ENCODE measurements at places on chromosomes 7 and 10. TPM values are rescaled to one million over a fixed set of nuclear protein-coding genes. Genes with fewer than 3 reads are reported as not detected.
A peak's percentile ranks its signal among the peaks of the same experiment; 100 is the strongest.

DNA sequence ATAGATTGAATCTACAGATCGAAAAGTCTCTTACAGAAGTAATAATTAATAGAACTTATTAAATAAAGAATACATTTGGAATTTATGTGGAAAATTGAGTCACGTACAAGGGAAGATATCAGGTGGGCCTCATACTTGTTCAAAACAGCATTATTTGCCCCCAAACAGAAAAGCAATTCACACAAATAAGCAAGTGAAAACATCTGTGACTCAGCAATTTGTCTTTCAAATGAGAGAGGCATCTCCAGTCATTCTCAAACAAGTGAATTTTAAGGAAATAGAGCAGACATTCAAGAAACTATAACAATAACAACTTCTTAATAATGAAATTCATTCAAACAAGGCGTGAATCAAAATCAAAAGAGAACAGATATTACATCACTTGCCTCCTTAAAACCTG is 50.1 kb downstream of the SEMA3A start:
- DNase-seq, result no peak

- DNase-seq, result no peak
These were observed 71.8 kb upstream of the LOXL4 start for GRCh38 chr10:98339799-98340198.

DNA sequence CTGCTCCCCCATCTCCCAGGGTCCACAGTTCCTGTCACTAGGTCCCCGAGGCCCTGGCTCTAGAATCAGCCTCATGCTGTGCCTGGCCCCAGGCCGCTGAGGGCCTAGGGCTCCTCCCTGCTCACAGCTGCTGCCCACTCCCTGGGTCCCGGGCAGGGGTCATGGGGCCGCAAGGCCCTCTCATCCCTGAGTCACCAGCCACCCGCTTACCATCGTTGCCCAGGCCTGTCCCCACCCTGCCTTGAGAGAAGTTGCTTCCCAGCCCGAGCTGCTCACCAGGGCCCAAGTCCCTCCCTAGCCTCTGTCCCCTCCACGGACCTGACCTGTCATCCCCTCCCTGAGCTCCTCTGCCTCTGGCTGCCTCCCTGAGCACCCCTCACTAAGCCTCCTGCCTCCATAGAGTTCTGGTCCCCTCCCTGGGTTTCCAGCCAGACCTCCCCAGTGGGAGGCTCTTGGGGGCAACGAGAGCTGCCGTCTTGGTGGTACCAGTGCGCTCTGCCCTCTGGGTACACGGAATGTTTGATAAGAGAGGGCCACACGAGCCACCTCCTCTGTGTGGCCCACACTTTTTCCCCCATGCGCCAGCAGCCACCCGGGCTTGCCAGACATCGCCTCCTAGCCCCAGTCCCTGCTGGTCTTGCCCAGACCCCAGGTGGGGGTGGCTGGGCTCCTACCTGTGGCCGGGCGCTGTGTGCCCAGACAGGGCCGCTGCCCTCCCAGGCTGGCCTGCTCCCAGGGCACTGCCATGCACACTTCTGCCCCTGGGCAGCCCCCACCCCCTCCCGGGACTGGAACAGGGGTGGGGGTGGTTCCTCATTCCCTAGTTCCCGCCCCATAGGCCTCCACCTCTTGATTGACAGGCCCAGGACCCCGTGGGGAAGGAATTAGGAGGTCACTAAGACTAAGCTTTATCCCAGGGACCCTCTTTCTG is 21.3 kb downstream of the MLXIPL start:
- DNase-seq, result no peak

STEAP2 gene
- polyA plus RNA-seq, result 7.0 TPM

LDB3 gene
- 1.2 TPM for polyA plus RNA-seq

- DNase-seq, result no peak
These were observed 529.0 kb downstream of the TYW1 start for GRCh38 chr7:67525588-67525987.

DNA sequence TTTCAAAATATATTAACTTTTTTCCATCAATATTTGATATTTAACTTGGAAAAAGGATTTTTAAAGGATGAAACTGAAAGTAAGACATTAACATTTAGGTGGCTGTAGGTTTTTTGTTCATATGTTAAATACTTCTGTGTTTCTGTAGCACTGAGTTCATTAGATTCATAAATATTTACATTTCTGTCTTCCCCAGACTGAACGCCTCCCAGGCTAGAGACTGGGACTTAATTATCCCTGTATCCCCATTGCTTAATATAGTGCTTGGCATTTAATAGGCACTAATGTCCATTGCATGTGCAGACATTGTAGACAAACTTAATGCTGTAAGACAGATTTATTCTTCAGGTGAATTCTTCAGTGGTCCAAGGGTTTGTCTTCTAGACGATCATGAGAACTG is 7.4 kb downstream of the PTPN12 start:
- DNase-seq, result no peak

- DNase-seq, result peak; percentile 82
These were observed 43.8 kb downstream of the CYTH3 start for GRCh38 chr7:6228361-6229229.

GRCh38 chr7:46153951-46154787 is 233.1 kb upstream of the IGFBP3 start:
- DNase-seq, result no peak

ADCYAP1R1 gene
- 2.4 TPM for polyA plus RNA-seq

GRCh38 chr7:55265836-55266642 is 99.1 kb upstream of the LANCL2 start:
- no peak for DNase-seq

GRCh38 chr10:28569506-28570159 is 36.7 kb downstream of the WAC start:
- DNase-seq, result no peak

GRCh38 chr10:124676416-124677062 is 67.6 kb downstream of the FAM53B start:
- DNase-seq, result no peak

NODAL gene
- polyA plus RNA-seq, result 0.80 TPM

GRCh38 chr7:131026297-131027000 is 292.4 kb upstream of the KLF14 start:
- DNase-seq, result no peak

All from left lung (tissue), 14 donors.